ENCODE measurements at places on chromosomes 6 and 20. TPM values are rescaled to one million over a fixed set of nuclear protein-coding genes. Genes with fewer than 3 reads are reported as not detected.

- H3K27me3 ChIP-seq, result no peaks in the 10 kb centered on the region
- no peaks in the 10 kb centered on the region for H3K4me1 ChIP-seq
- H3K27ac ChIP-seq, result no peak overlapping the region
Measured at GRCh38 chr6:73943411-73943810, 247.4 kb downstream of the CD109 start.

GRCh38 chr20:44123874-44124535 is 63.0 kb downstream of the JPH2 start:
- no peak for DNase-seq
- H3K27ac ChIP-seq, result no peak overlapping the region
- H3K36me3 ChIP-seq, result no peaks in the 10 kb centered on the region
- H3K4me3 ChIP-seq, result no peak overlapping the region
- H3K4me1 ChIP-seq, result no peaks in the 10 kb centered on the region

GRCh38 chr6:110530671-110531070 is 54.3 kb upstream of the SLC22A16 start:
- no peaks in the 10 kb centered on the region for H3K4me1 ChIP-seq
- no peaks in the 10 kb centered on the region for H3K27me3 ChIP-seq
- no peak overlapping the region for H3K4me3 ChIP-seq
- H3K36me3 ChIP-seq, result no peaks in the 10 kb centered on the region
- no peak overlapping the region for H3K27ac ChIP-seq

GRCh38 chr6:134721060-134721405 is 228.9 kb downstream of the ALDH8A1 start:
- no peak overlapping the region for H3K4me3 ChIP-seq
- H3K27me3 ChIP-seq, result no peaks in the 10 kb centered on the region
- H3K36me3 ChIP-seq, result no peaks in the 10 kb centered on the region
- no peak for DNase-seq

GRCh38 chr6:110664933-110665332 is 150.3 kb downstream of the CDK19 start:
- H3K4me1 ChIP-seq, result peaks cover 5% of the 10 kb centered on the region
- no peak overlapping the region for H3K4me3 ChIP-seq
- no peaks in the 10 kb centered on the region for H3K36me3 ChIP-seq
- no peaks in the 10 kb centered on the region for H3K27me3 ChIP-seq

DNA sequence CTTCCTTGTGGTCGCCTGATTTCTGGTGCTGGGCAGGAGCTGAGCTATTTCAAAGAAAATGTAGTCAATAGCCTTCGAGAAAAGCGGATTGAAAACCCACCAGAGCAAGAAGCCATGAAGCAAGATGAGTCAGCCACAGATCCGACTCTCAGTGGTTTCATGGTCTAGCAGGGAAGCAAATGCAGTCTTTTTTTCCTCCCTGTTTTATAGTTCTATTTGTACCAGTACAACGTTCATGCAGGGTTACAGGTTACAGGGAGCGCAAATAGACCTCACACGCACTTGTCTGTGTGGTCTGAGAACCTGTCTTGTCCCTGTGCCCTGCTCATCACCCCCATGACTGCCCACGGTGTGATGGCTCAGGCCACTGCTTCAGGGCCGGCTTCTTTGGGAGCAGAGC is 309.8 kb upstream of the SUPT3H start:
- no peak for DNase-seq
- H3K4me1 ChIP-seq, result no peaks in the 10 kb centered on the region
- no peaks in the 10 kb centered on the region for H3K27me3 ChIP-seq
- no peak overlapping the region for H3K4me3 ChIP-seq
- H3K36me3 ChIP-seq, result no peaks in the 10 kb centered on the region

GRCh38 chr20:51461306-51461705 is 81.2 kb downstream of the NFATC2 start:
- no peak overlapping the region for H3K4me3 ChIP-seq
- H3K27ac ChIP-seq, result no peak overlapping the region
- no peak for DNase-seq
- no peaks in the 10 kb centered on the region for H3K36me3 ChIP-seq
- H3K4me1 ChIP-seq, result no peaks in the 10 kb centered on the region
- H3K27me3 ChIP-seq, result no peaks in the 10 kb centered on the region

DNA sequence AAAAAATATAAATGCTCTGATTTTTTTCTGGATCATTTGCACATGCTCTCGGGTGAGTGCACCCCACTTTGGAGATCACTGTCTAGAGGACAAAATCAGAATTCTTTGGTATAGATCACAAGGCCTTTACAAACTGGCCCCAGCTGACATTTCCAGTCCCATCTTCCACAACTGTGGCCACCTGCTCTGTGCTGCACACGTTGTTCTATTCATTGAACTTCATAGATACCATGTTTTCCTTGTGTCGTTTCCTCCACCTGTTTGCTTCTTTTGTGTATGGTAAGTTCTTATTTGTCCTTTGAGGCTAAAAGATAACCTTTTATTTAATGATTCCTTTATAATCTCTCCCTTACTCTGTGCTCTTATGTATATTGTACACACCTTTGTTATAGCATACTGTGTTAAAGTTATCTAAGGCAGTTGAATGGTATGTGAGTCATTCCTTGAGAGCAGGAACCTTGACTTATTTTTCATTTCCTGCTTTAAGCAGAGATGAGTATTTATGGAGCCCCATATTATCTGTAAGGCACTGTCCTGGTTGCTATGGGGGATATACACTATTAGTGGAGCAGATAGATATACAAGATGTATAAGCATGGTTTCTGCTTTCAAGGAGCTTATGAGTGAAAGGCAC is 12.0 kb upstream of the SLC17A5 start:
- H3K4me1 ChIP-seq, result no peaks in the 10 kb centered on the region
- H3K27ac ChIP-seq, result no peak overlapping the region
- no peaks in the 10 kb centered on the region for H3K36me3 ChIP-seq
- no peak overlapping the region for H3K4me3 ChIP-seq

- H3K27ac ChIP-seq, result no peak overlapping the region
- DNase-seq, result peak; percentile 37
- H3K36me3 ChIP-seq, result no peaks in the 10 kb centered on the region
- no peaks in the 10 kb centered on the region for H3K4me1 ChIP-seq
- no peaks in the 10 kb centered on the region for H3K27me3 ChIP-seq
Measured at GRCh38 chr6:37354526-37355384, 972 bp downstream of the RNF8 start.

- no peak overlapping the region for H3K27ac ChIP-seq
- H3K27me3 ChIP-seq, result no peaks in the 10 kb centered on the region
- DNase-seq, result no peak
- no peak overlapping the region for H3K4me3 ChIP-seq
Measured at GRCh38 chr6:152062476-152062875, 255.0 kb downstream of the ESR1 start.

DNA sequence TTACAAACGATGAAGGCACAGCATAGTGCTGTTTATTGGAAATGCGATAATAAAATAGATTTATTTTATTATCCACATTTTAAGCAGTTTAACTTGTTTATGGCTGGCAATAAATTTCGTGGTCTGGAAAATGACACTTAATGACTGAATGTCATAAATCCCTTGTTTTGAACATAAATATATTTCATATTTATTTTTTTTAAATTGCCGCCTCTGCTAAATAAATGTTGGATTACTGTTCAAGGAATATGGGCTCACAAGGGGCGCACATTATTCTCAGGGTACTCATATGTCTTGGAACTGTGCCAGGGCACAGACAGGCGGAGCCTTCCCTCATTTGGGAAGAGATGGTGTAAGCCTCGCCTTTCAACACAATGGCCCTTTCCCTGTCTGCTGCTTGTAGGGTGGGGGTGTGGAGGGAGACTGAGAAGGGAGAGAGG is 134.3 kb downstream of the PXDC1 start:
- H3K27me3 ChIP-seq, result no peaks in the 10 kb centered on the region
- no peaks in the 10 kb centered on the region for H3K4me1 ChIP-seq
- no peak for DNase-seq
- no peak overlapping the region for H3K27ac ChIP-seq
- no peaks in the 10 kb centered on the region for H3K36me3 ChIP-seq
- H3K4me3 ChIP-seq, result no peak overlapping the region

DNA sequence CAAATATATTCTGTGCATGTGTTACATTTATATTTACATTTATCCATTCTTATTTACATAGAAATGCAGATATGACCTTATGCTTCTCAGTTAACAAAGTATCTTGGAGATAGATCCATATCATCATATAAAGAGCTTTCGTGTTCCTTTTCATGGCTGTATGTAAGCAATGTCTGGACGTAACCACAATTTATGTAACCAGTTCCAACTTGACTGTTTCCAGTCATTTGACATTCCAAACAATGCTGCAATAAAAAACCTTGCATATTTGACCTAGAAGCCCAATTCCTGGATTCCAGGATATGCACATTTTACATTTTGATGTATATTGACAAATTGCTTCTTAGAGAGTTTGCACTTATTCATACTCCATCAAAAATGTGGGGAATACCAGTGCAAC is 113.7 kb upstream of the F13A1 start:
- no peaks in the 10 kb centered on the region for H3K4me1 ChIP-seq
- H3K36me3 ChIP-seq, result no peaks in the 10 kb centered on the region
- DNase-seq, result no peak
- H3K27ac ChIP-seq, result no peak overlapping the region

DNA sequence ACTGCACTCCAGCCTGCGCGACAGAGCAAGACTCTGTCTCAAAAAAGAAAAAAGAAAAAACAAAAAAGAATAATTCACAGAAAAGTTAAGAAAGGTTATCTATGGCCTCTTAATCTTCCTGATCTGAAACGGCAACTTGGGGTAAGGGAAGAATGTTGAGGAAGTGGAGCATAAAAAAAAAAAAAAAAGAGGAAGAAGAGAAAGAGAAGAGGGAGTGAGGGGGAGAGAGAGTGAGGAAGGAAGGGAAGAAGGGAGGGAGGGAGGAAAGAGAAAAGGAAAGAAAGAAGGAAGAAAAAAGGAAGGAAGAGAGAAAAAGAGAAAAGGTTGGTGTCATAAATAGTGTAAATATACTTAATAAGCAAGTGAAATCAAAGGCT is 68.9 kb upstream of the NCOA3 start:
- no peaks in the 10 kb centered on the region for H3K36me3 ChIP-seq
- H3K27me3 ChIP-seq, result no peaks in the 10 kb centered on the region
- no peak overlapping the region for H3K27ac ChIP-seq
- H3K4me3 ChIP-seq, result no peak overlapping the region
- H3K4me1 ChIP-seq, result no peaks in the 10 kb centered on the region

DNA sequence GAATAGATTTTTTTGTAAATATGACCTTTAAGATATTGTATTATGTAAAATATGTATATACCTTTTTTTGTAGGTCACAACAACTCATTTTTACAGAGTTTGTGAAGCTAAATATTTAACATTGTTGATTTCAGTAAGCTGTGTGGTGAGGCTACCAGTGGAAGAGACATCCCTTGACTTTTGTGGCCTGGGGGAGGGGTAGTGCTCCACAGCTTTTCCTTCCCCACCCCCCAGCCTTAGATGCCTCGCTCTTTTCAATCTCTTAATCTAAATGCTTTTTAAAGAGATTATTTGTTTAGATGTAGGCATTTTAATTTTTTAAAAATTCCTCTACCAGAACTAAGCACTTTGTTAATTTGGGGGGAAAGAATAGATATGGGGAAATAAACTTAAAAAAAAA is 130.9 kb downstream of the SULF2 start:
- H3K27me3 ChIP-seq, result no peaks in the 10 kb centered on the region
- no peak overlapping the region for H3K27ac ChIP-seq
- H3K4me3 ChIP-seq, result no peak overlapping the region
- H3K36me3 ChIP-seq, result peaks cover 12% of the 10 kb centered on the region

DNA sequence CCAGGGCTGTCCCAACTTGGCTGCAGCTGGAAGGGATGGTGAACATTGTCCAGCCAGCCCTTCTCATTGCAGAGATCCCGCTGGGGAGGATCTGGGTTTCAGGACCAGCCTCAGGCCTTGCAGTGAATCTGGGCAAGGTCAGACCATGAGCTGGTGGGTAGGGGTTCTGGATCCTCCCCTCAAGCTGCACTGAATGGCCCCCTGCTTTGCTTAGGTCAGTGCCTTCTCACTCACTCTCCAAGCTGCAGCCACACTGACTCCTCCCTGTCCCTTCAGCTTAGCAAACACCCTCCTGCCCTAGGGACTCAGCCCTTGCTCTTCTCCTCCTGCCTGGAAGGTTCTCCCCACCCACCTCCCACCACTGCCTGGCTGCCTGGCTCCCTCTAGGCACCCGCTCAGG is 95.3 kb upstream of the KCNG1 start:
- DNase-seq, result no peak
- no peak overlapping the region for H3K27ac ChIP-seq
- no peaks in the 10 kb centered on the region for H3K36me3 ChIP-seq
- no peak overlapping the region for H3K4me3 ChIP-seq

- no peaks in the 10 kb centered on the region for H3K4me1 ChIP-seq
- H3K36me3 ChIP-seq, result no peaks in the 10 kb centered on the region
- no peak for DNase-seq
- H3K27ac ChIP-seq, result no peak overlapping the region
- no peak overlapping the region for H3K4me3 ChIP-seq
Measured at GRCh38 chr6:157054531-157054979, 268.8 kb downstream of the TMEM242 start.

IL17F gene
- not detected for total RNA-seq

NKAIN4 gene
- not detected for total RNA-seq

KIAA0408 gene
- not detected for total RNA-seq

All from right lobe of liver (tissue), 6 donors.